ENCODE measurements at places on chromosomes 1 and 21. TPM values are rescaled to one million over a fixed set of nuclear protein-coding genes. Genes with fewer than 3 reads are reported as not detected.
A peak's percentile ranks its signal among the peaks of the same experiment; 100 is the strongest.

Gene F3
- 11.2 TPM for total RNA-seq

GRCh38 chr1:22388671-22389450 is 62.8 kb upstream of the ZBTB40 start:
- DNase-seq, result no peak

DNA sequence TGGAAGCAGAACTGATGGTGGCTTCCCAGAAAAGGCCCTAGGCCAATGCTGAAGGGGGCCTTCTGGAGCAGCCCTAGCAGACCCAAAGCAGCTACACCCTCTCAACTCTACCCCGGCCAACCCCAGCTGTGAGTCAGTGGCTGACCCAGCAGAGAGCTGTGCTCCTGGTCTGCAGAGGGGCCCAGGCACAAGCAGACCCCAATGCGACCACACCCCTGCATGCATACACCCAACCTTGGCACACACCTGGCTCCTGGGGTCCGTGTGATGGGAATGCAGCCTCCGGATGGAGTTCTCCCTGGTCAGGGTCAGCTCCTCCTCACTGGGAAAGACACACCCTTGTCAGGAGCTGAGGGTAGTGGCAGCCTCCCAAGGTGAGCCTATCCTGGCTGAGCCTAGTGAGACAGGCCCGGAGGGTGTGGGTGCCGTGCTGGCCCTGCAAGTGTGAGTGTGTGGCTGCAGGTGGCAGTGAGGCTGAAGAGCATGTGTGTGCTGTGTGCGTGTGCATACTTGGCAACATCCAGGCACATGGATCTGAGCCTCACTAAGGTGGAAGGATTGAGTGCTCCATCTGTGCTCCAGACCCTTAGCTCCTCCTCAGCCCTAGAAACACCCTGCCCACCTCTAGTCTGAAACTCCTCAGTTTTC is 3.9 kb upstream of the ARHGAP30 start:
- DNase-seq, result no peak

GRCh38 chr1:202890392-202890791 is 1.4 kb upstream of the RABIF start:
- DNase-seq, result no peak

- no peak for DNase-seq
Observed at GRCh38 chr1:20250340-20250989, 40.2 kb upstream of the VWA5B1 start.

Gene IL24
- total RNA-seq, result not detected

Gene SPRR4
- not detected for total RNA-seq

Gene RNF223
- total RNA-seq, result not detected

DNA sequence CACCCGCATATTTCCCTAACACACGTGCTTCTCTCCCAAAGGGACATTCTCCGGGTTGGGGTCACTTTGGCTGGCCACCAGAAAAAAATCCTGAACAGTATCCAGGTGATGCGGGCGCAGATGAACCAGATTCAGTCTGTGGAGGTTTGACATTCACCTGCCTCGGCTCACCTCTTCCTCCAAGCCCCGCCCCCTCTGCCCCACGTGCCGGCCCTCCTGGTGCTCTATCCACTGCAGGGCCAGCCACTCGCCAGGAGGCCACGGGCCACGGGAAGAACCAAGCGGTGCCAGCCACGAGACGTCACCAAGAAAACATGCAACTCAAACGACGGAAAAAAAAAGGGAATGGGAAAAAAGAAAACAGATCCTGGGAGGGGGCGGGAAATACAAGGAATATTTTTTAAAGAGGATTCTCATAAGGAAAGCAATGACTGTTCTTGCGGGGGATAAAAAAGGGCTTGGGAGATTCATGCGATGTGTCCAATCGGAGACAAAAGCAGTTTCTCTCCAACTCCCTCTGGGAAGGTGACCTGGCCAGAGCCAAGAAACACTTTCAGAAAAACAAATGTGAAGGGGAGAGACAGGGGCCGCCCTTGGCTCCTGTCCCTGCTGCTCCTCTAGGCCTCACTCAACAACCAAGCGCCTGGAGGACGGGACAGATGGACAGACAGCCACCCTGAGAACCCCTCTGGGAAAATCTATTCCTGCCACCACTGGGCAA is 59.1 kb downstream of the LACTBL1 start:
- no peak for DNase-seq

DNA sequence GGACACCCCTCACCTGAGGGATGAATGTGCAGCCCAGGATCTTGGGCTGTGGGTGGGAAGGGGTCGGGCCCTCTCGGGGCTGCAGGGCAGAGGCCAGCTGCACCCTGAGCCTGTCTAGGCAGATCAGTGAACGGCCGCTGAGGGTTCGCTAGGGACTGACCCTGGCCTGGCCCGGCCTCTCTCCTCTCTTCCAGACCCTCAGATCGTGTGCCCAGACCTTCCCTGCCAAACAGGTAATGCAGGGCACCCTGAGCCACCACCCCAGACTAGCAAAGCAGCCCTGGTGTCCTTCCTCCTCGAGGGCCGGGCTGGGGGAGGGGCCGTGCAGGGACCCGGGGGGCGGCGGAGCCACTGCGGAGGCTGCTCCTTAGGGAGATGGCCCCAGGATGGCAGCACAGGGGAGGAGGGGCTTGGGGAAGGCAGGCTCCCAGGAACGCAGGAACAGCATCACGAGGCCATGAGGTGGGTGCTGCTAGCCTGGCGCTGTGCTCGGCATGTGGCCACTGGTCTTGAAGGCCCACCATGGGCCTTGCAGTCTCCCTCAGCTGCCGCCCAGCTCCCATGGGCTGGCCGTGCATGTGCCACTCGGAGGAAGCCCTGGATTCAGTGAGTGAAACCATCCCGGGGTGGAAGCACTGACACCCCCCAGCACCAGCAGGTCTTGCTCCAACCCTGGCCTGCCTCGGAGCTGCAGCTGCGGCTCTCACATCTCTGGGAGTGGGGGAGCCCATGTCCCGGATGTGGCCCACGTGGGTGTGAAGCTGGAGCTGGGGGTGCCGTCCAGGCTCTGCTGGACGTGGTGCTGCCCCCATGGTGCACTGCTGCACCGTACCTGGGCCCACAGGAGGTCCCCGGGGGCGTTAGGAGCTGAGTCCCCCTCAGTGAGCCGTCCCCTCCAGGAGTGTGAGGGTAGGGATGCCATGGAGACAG is 28.7 kb downstream of the COL6A2 start:
- DNase-seq, result peak; percentile 80

DNA sequence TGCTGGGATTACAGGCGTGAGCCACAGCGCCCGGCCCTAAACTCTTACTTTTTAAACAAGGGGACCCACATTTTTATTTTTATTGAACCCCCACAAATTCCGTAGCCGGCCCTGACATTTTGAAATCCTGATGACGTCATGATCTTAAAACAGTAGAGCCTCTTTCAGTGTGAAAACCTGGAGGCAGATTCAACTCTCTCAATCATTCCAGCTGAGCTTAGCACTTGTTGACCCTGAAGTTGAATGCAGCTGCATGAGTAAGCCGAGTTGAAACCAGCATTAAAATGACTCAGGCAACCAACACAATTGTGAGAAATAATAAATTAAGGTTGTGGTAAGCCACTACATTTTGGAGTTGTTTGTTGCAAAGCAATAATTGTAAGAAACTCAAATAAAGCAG is 93.9 kb upstream of the ADGRL4 start:
- DNase-seq, result no peak

DNA sequence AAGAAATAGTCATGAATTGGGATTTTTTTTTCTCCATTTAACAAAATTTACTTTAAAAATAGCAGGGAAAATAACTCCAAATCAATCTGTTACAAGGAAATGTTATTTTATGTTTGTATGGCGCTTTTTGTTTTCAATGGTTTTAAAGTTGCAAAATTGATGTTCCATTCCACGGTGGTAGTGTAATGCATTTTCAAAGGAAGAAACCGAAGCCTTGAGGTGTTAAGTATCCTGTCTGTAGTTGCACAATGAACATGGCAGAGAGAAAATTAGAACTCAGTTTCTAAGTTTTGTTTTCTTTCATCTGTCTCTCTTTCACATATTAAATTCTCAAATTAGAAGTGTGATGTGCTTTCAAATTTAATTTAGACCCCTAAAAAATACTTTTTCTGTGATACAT is 841.8 kb downstream of the USP25 start:
- no peak for DNase-seq

Gene MSH4
- 0.68 TPM for total RNA-seq

- no peak for DNase-seq
Observed at GRCh38 chr1:166133276-166133841, 33.4 kb downstream of the FAM78B start.

Gene PROK1
- total RNA-seq, result not detected

GRCh38 chr1:43484367-43484766 is 30.6 kb upstream of the HYI start:
- no peak for DNase-seq

Gene TMPRSS15
- 1.3 TPM for total RNA-seq

Gene LRRC53
- not detected for total RNA-seq

Gene RIPK4
- total RNA-seq, result 2.4 TPM

DNA sequence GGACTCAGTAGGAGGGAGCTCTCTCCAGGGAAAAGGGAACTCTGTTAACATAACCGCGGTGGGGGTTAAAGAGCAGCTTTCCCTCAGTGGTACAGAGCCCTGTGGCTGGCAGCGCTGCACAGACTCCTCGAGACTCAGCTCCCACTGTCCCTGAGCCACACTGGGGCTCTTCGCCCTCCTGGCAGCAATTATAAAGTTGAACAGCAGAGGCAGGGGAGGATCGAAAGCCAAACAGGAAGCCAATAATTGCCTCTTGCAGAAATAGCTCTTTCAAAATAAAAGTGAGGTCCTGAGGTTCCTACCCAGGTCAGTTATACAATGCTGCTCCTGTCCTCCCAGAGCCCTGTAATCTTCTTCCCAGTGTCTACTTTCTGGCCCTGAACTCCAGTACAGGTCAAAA is 77.0 kb downstream of the FAM78B start:
- no peak for DNase-seq

- no peak for DNase-seq
Observed at GRCh38 chr1:176989023-176989422, 175.5 kb downstream of the ASTN1 start.

- no peak for DNase-seq
Observed at GRCh38 chr1:223331929-223332328, 32.0 kb downstream of the SUSD4 start.

Gene RBP7
- total RNA-seq, result not detected

GRCh38 chr1:155979597-155980343 is 1.4 kb upstream of the ARHGEF2 start:
- no peak for DNase-seq

Gene GPR52
- total RNA-seq, result 0.54 TPM

Gene OR10Z1
- total RNA-seq, result not detected

GRCh38 chr1:184010788-184011187 is 26.7 kb downstream of the COLGALT2 start:
- DNase-seq, result no peak

GRCh38 chr1:9784508-9785133 is 39.1 kb downstream of the CLSTN1 start:
- no peak for DNase-seq

Gene KRTAP13-1
- total RNA-seq, result not detected

GRCh38 chr1:160085686-160086455 is 4.5 kb downstream of the KCNJ9 start:
- peak; percentile 92 for DNase-seq

DNA sequence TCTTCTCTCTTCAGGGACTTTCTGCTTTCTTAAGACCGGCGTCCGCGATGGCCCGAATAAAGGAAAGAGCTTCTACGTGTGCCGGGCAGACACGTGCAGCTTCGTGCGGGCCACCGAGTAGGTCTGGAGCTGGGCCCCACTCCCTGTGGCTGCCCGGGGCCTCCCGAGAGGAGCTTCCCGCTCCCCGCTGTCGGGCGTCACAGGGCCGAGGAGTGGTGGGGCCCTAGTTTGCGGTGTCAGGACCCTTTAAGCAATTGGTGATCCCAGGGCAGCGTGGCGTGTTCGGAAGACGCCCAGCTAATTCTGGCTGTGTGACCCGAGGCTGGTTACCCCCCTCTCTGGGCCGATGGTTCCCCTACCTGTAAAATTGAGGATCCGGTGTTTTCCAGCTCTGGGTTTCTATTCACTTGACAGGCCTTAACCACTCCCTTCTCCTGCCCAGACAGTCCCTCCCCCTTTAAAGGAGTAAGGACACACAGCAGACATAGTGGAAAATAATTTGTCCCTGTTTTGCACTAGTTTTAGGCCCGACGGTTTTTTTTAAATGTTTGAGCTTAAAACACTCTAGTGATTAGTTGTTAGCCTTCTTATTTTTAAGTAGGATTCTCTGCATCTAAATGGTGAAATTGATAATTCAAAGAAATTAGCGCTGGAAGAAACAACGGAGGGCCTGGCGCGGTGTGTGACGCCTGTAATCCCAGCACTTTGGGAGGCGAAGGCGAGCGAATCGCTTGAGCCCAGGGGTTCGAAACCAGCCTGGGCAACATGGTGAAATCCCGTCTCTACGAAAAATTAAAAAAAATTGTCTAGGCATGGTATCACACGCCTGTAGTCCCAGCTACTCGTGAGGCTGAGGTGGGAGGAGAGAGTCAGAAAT is 553 bp downstream of the TTF2 start:
- no peak for DNase-seq

Gene DENND2D
- total RNA-seq, result not detected

- DNase-seq, result no peak
Observed at GRCh38 chr1:63435161-63435560, 67.7 kb downstream of the ALG6 start.
